ENCODE measurements at places on chromosomes 1 and 21.

DNA sequence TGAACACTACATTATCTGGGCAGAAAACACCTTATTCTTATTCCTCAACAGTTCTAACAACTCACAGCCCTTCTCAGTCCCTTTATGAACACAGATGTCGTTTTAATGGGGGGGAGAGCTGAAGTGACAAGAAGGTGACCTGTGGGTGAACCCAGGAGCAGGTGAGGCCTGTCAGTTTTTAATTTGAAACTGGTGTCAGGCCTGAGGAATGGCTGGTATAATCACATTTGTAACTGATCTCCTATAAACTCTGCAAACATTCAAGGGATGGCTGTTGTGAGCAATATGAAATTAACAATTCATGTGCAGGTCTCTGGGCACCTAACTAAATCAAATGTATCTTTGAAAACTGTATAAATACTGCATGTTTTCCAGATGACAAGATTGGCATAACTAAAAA is 362.1 kb upstream of the NR5A2 start:
- DNase-seq, result no peak

DNA sequence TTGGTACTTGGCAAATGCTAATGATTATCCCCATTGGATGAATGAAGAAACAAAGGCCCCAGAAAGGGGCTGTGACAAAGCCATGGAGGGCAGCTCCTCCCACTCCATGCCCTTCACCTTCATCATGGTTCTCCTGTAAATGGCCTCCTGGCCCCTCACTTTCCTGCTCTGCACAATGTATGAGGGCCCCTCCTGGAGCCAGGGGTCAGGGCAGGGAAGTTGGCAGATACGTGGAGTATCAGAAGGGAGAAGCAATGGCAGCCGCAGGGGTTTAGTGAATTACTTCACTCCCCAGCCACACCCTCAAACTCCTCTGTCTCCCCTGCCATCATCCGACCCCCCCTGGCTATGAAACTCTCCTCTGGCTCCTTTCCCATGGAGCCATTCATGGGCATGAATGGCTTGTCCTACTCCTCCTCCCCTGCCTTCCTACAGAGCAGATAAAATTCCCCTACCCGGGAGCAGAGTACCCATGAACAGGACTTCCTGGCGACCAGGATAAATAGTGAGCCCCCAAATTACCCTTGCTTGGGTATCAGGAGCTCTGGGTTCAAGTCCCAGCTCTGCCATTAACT is 86.3 kb downstream of the CAMK2N1 start:
- no peak for DNase-seq

DNA sequence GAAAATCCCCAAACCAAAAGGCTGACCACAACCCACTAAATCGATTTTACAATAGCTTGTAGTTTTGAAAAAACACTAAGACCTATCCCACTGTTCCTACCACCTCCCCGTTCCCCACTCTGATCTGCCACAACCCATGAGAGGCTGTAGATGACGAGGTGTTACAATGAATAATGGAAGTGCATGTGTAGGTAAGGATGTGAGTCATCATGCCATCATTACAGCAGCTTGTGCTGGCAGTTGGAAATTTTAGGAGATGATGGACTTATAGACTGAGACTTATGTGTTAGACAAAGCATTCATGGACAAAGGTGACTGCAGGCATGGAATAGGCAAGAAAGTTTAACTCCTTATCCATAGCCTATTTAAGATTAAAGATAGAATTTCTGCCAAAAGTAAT is 184.7 kb upstream of the CACYBP start:
- DNase-seq, result no peak

- DNase-seq, result no peak
Observed at GRCh38 chr1:3074800-3075199, 5.8 kb downstream of the PRDM16 start.

DNA sequence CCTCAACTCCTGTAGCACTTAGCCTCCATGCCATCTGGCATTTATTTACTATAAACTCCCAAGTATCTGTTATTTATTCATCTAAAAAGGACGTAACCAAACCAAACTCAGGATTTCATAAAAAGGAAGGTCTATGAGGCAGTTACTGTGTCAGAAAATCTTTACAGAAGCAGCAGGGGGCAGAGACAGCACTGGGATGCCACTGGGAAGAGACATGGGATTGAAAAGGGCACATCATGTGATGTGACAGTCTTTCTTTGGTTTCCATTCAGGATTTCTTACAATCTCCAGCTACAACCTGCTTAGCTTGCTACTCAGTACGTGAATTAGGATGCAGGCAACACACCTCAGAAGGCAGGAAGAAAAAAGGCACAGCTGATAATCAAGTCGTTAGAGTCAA is 31.2 kb downstream of the SPRTN start:
- no peak for DNase-seq

GRCh38 chr1:181149326-181150125 is 61.0 kb downstream of the IER5 start:
- DNase-seq, result no peak

- no peak for DNase-seq
Observed at GRCh38 chr1:240687820-240688219, 75.9 kb upstream of the GREM2 start.

GRCh38 chr1:79976287-79976686 is 969.8 kb upstream of the ADGRL4 start:
- DNase-seq, result no peak

DNA sequence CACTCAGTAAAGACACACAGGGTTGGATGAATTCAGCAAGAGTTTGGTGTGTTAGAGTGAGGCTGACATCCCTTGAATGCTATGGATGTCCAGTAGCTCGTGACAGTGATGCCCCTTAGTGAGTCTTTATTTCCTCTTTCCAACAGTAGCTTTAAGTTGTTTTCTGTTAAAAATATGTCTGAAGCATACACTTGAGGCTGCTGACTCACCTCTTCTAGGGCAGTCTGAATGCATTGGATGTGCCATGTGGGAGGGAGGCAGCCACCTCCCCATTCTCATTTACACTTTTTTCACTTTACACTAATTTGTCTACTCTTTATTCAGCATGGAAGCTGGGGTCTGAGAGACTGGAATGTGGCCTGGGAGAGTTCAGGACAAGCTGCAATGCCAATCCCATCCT is 17.6 kb downstream of the NOS1AP start:
- no peak for DNase-seq

GRCh38 chr1:4531842-4532241 is 122.6 kb upstream of the AJAP1 start:
- no peak for DNase-seq

- no peak for DNase-seq
Observed at GRCh38 chr1:165524639-165525285, 19.0 kb upstream of the LRRC52 start.

DNA sequence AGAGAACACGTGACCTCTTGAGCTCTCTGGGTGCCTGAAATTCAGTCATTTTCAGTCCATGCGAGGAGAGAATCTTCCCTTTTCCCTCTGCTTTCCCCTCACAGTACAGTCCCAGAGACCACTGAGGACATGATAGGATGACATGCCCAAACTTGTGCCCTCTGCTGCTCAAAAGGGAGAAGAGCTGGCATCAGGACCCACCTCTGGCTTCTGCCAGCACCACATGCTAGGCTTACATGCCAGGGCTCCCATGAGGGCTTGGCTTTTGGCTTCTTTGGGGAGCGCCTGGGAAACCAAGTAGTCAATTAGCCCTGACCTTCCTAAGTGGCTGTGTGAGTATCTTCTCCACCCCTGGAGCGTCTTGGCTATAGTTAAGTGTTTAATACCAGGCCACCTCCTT is 13.8 kb upstream of the KCNQ4 start:
- DNase-seq, result no peak

GRCh38 chr1:226619031-226619430 is 70.5 kb downstream of the STUM start:
- no peak for DNase-seq

DNA sequence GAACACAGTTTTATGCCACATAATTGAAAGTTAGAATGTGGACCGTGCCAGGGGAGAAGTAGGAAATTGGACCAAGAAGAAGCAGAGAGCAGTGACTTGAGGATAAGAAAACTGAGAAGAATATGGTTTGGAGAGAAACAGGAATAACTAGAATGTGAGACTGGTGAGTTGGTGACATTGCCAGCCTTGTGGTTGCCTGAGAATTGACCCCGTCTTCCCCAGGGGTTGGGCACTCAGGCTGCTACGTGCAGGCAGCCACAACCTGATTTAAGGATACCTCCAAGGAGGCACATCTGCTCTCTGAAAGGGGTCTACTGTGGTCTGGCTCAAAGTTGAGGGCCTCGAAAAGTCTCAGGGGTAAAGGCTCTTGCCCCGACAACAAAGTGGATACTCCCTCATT is 112.1 kb upstream of the ARTN start:
- no peak for DNase-seq

DNA sequence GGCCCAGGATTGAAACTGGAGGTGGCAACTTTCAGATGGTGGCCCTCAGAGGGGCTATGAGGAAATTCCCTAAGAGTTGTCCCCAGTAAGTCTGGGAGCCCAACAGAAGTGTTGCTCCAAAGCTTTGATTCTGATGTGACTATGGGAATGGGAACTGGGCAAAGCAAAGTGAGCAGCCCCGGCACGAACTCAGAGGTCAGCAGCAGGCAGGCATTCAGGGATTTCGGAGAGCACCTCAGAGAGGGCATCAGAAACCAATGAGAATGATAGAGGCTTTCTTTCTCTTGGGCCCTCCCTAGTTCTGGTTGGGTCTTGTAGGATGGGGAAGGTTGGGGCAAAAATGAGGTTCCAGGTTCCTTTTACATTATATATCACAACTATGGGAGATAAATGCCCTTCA is 121.2 kb upstream of the HMGB4 start:
- no peak for DNase-seq

- DNase-seq, result no peak
Observed at GRCh38 chr1:176174108-176174507, 33.0 kb downstream of the COP1 start.

DNA sequence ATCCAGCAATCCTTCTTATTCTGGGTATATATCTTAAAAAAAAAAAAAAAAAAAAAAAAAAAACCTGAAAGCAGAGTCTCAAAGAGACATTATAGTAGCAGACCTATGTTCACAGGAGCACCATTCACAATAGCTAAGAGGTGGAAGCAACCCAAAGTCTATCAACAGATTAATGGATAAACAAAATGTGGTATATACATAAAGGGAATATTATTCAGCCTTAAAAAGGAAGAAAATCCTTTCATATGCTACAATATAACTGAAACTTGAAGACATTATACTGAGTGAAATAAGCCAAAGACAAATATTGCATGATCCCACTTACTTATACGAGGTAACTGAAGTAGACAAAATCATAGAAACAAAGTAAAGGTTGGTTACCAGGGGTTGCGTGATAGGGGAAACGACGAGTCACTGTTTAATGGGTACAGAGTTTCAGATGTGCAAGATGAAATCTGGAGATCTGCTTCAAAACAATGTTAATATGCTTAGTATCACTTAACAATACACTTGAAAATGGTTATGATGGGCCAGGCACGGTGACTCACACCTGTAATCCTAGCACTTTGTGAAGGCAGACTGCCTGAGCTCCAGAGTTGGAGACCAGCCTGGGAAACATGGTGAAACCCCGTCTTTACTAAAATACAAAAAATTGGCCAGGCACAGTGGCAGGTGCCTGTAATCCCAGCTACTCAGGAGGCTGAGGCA is 29.5 kb downstream of the PIK3R3 start:
- no peak for DNase-seq

DNA sequence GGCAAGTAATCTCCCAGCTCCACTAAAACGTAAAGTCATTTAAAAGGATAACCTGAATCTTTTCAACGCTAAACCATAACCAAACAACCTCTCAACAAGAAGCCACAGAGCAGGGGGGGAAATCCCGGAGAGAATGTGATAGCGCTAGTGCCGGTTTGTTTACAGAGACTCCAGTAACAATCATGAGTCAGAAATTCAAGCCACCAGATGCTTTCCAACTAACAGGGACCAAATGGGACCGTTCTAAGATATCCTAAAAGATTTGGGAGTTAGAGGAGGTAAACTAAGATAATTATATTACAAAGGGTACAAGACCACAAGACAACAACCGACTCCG is 825 bp downstream of the DCAF8 start:
- peak; percentile 75 for DNase-seq

GRCh38 chr1:74579425-74579824 is 67.0 kb upstream of the LRRC53 start:
- no peak for DNase-seq

DNA sequence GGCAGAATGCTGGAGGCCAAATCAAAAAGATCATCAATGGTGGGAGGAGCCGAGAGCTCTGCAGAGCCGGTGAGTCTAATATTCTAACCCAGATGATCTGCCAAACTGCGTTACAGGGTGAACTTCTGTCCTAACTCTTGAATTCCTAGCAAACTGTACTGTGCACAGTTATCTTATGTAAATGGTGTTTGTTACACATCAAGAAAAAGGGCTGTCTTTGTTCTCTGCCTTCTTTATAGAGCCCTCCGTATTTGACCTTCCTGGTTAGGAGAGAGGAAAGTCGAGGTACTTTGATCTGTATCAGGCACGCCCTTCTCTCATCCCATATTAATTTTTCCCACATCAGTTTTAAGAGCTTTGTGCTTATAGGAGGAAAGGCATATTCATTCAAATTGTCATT is 37.6 kb downstream of the MT1HL1 start:
- no peak for DNase-seq

DNA sequence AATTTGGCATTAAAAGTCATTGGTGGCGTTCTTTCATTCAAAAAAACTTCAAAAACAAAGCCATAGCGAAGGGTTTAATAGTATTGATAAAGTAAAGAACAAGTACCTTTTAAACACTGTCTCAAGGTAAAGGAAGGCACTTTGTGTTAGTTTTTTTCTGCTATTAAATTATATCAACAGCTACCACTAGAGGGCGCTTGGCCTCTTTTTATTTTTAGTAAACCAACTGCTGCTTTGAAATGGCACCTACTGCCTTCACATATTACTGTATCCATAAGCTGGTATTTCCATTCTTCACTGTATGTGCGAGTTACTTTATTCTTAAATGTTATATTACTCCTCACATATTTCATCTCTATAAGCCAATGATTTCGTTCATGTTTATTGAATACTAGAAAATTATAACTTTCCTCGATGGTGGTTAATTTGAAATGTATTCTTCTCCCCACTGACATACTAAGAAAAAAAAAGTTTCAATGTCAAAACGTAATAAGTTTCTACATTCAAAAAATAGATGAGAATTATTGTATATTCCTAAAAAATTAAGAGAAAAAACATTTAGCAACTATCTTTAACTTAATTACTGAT is 125.7 kb upstream of the CXADR start:
- DNase-seq, result peak; percentile 76

DNA sequence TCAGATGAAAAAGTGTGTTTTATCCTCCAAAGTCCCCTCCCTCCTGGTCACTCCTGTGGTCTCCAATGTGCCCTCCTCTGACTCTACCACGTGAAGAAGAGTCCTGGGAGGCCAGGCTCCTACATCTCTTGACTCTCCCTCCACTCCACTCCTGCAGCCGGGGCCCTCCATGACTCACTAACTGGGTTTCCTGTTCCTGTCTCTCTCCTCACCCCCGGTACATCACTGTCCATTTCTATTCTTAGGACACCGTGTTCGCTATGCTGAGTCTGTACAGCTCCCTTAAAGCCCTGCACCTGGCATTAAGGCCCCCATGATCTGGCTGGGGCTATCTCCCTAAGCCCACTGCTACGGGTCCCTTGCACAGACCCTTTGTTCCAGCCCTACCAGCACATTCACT is 93.4 kb downstream of the BCAR3 start:
- peak; percentile 62 for DNase-seq

DNA sequence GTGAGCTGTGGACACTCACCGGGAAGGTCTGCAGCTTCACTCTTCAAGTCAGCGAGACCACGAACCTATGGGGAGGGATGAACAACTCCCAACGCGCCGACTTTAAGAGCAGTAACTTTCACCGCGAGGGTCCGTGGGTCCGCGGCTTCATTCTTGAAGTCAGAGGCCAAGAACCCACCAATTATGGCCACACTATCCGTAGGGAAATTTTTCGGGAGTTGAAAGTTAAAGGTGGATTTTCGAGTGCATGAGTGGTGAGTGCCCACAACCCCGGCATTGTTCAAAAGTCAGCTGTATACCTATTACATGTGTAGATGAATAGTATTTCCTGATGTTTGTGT is 19.7 kb downstream of the EXOC8 start:
- DNase-seq, result no peak

Measured in cardiac muscle cell (in vitro differentiated cells and primary cell).